ENCODE measurements at places on chromosomes 5 and 9. TPM values are rescaled to one million over a fixed set of nuclear protein-coding genes. Genes with fewer than 3 reads are reported as not detected.

DNA sequence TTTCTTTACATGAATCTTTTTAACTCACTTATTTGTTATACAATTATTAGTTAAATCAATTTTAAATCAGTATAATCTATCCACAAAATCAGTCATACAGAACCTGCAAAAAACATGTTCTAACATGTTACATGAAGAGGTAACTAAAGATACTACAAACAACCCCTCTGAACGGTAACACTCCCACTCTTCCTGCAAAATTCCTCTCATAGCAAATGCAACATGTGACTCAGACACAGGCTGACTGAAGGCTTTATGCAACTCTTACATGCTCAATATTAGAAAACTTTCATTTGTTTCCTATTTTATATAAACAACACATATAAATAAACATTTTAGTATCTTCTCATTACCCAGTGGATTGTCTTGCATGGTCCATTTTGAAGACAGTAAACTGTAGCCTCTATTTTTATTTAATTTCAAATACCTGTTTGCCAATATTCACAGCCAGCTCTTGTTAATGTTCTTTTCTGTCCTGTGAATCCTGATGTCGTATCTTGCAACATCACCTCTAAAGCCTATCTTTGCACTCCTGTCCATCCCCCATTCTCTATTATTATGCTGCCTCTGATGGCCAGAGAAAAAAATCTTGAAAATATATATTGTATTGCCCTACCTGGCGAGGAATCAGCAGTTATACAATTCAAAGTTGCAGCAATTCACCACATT is 100.5 kb upstream of the CCDC152 start:
- no peak for DNase-seq

DNA sequence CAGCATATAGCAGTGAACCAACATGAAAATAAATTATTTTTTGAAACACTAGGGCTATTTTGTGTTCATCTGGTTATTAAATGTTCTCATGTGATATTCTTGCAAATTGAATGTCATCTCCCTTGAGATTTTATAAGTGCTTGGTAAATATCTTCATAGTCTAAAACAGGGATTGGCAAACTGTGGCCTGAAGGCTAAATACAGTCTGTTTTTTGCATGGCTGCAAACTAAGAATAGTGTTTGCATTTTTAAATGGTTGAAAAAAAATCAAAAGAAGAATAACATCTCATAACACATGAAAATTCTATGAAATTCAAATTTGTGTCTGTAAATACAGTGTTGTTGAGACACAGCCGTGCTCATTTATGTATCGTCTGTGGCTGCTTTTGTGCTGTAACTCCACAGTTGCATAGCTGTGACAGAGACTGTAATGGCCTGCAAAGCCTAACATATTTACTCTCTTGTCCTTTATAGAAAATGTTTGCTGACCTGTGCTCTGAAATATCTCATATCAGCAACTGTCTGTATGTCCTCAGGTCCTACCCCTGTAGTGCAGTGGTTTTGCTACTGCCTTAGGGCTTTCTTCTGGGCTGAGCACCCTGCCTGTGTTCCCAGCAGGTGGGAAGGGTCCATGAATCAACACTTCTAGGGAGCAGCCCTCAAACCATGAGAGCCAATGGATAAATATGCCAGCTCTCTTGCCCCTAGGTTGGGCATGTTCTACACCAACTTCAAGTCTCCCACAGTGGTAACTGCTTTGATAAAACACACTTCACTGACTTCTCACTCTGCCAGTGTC is 41.7 kb upstream of the ARRDC3 start:
- DNase-seq, result no peak

DNA sequence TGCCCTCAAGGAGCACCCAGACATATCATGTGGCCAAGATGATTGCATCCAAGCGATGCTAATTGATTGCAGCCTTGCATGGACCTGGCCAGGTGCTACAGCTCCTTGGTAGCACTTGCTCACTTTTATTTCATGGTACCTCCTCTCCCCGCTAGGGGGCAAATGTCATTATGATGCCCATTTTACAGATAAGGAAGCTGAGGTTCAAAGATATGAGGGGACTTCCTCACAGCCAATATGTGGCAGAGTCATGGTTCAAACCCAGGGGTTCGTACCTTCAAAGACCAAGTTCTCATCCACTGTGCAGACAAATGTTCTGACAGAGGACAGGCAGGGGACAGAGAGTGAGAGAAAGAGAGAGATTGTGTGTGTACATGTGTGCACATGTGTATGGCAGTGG is 21.9 kb upstream of the KCNMB1 start:
- DNase-seq, result no peak

- DNase-seq, result no peak
Measured at GRCh38 chr5:71790433-71790832, 71.4 kb downstream of the CARTPT start.

- no peak for DNase-seq
Measured at GRCh38 chr5:149916334-149917072, 28.1 kb downstream of the PDE6A start.

GRCh38 chr5:158373608-158374395 is 514.9 kb upstream of the CLINT1 start:
- DNase-seq, result no peak

DNA sequence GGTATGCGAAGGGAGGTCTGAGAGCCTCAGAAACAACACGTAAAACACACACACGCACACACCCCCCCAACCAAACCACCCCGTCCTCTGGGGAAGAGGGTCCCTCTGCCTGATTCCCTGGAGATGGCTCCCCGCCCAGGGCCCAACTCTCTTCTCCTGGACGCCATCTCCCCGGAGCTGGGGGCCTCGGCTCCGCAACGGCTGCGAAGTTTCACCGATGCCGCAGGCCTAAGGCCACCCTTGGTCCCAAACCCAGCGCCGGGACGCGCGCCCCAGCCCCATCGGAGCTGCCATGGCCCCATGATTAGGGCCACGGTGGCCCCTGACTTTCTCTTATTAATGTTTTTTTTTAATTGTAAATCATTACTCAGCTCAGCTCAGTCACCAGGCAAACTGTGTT is 181.4 kb upstream of the TBCA start:
- DNase-seq, result no peak

GRCh38 chr5:116759860-116760640 is 185.4 kb upstream of the SEMA6A start:
- DNase-seq, result no peak

- DNase-seq, result no peak
Measured at GRCh38 chr5:6399980-6400910, 21.9 kb upstream of the MED10 start.

DNA sequence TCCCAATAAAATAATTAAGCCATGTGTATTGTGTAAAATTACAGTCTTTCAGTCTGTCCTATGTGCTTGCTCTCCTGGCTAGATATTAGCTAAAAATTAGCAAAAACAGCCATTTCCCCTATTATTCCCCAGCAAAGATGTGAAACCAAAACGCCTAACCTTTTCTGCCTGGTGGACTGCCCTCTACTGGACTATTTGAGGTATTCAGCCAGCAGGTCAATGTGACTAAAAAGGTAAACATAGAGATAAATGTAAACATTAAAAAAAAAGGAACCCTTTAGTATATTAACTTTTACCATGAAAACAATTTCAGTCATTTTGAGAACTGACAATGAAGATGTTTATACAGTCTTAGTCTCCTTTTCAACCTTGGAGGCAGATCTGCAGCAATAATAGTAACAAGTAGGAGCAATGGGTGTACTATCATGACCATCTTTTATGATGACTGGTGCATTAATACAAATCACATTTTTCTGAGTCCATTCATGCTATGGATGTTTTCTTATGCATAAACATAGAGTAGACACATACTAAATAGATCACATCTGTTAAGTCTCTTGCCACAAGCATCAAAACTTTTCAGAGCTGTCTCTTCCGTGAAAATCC is 10.1 kb downstream of the ATG12 start:
- no peak for DNase-seq

DNA sequence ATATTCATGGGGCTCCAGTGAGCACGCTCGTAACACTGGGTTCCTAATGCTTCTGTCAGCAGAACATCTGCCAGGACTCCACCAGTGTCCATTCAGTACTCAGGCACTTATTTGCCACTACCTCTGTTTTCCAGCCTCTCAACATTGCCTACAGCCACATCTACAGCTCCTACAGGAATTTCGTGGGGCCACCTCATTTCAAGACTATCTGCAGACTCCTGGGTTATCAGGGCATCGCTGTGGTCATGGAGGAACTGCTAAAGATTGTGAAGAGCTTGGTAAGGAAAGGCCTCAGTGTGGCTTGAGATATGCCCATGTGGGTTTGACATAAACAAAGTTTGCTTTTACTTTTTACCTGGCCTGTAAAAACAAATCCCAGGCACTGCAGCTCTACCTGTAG is 92.9 kb downstream of the CYFIP2 start:
- DNase-seq, result no peak

Gene PCDHA6
- not detected for total RNA-seq

Gene PARP8
- 9.3 TPM for total RNA-seq

Gene HMCN2
- 0.31 TPM for total RNA-seq
